Small intestine (tissue), 16 donors: ENCODE measurements at places on chromosomes 3 and 15. TPM values are rescaled to one million over a fixed set of nuclear protein-coding genes. Genes with fewer than 3 reads are reported as not detected.

Gene CD47
- polyA plus RNA-seq, result 68.2 TPM

Gene TGM5
- polyA plus RNA-seq, result not detected

Gene CFAP100
- not detected for polyA plus RNA-seq

Gene SLC22A13
- not detected for polyA plus RNA-seq

Gene GOLGA8O
- 0.21 TPM for polyA plus RNA-seq

Gene EFHB
- not detected for polyA plus RNA-seq

Gene RYR3
- 1.6 TPM for polyA plus RNA-seq

Gene KBTBD8
- 1.8 TPM for polyA plus RNA-seq

Gene FOXB1
- not detected for polyA plus RNA-seq

Gene ALAS1
- polyA plus RNA-seq, result 45.6 TPM

Gene GOLGA6L7
- polyA plus RNA-seq, result 0.03 TPM
